ENCODE measurements at places on chromosomes 11 and 22.

- no peak for DNase-seq
Measured at GRCh38 chr11:8312986-8313385, 49.3 kb upstream of the LMO1 start.

- no peak for DNase-seq
Measured at GRCh38 chr11:45209891-45210699, 63.7 kb downstream of the PRDM11 start.

- no peak for DNase-seq
Measured at GRCh38 chr11:43681401-43681942, 934 bp downstream of the HSD17B12 start.

GRCh38 chr11:59182457-59183151 is 10.7 kb downstream of the DTX4 start:
- no peak for DNase-seq

DNA sequence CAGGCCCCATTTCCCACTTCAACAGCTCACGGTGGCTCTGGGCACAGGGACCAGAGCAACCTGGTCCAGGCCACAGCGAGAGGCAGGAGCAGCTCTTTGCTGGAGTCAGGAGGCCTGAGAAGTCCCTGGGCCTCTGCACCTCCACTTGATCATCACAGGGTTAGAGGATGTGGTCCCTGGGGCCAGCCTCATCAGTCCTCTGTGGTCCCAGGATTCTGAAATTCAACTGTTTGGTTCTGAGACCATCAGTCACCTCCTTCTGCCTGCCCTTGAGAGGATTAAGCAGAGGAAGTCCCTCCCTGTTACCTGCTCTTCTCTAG is 24.9 kb upstream of the CBX7 start:
- no peak for DNase-seq

GRCh38 chr11:74742070-74742469 is 6.6 kb upstream of the RNF169 start:
- no peak for DNase-seq

- no peak for DNase-seq
Measured at GRCh38 chr11:21142007-21142406, 472.6 kb downstream of the NELL1 start.

DNA sequence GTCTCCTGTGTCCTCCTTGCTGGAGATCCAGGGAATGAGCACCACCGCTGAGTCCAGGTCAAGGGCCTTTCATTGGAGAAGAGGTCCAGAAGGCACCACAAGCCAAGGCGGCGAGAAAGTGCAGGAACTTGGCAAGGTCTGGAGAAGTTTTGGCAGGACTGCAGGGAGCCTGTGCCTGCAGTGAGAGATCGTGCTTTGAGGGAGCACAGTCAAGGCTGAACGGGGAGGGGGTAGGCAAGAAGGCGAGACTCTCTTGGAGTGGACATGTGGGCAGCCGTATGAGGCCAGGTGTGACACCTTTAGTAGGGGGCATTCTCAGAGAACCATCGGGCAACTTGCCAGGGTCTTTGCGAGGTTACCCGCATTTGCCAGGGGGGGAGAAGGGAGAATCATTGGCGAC is 30.5 kb downstream of the LRRC10B start:
- DNase-seq, result no peak

DNA sequence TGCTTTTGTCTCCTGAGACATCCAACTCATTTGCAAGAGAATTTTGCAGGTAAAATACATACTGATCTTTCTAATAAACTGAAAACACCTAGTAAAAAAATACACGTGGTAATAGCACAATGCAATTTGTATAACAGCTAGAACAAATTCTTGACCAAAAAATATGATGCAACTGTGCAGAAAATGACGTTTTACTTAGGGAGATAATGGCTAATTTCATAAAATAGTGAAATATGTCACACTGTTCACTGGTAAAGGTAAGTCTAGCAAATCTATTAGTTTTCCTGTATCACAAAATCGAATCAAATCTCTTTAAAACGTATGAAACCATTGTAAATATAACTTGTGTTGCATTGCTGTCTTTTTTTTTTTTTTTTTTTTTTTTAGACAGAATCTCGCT is 130.0 kb downstream of the VPREB1 start:
- no peak for DNase-seq

Data from epithelial cell of prostate (primary cell).